ENCODE measurements at places on chromosomes 11 and 22.

DNA sequence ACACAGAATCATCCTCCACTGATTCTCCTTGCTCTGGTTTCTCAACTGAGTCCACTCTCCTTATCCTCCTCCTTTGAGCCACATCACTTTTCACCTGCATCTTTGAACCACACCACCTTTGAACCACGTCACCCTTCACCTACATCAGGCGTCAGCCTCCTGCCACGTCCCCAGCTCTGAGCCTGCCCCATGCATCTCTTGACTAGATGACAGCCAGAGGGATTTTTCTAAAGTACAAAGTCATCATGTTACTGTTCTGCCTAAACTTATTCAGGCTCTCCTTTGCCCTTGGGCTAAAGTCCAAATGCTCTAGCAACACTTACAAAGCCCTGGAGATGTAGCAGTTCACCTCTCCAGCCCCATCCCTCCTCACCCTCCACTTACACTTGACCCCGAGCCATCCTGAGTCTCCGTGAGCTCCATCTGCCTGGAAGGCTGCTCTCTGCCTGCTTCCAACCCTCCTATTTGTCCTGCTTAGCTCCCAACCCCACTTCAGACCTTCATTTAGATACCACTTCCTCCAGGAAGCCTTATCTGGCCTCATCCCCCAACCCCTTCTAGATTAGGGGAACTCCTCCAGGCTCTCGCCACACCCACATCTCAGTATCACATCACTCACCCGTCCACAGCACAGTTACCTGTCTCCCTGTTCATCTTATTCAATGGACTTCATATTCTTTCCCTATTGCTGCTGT is 3.7 kb upstream of the MS4A10 start:
- no peak for DNase-seq

DNA sequence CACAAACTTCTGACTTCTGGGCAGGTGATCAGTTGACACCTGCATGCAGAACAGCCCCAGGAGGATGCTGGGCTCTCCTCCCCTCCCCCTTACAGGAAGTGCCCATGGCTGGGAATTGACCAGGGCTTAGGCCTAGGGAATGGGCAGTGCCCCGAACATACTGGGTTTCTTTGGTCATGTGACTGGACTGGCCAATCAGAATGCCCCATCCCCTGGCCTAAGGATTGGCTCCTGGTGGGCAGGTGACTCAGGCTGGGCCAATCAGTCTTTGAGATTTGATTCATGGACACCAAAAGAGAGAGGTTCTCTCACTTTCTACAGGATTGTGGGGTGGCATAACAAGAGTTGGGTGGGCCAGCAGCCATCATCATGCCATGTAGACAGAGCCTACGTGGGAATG is 37.1 kb downstream of the MCM5 start:
- no peak for DNase-seq

DNA sequence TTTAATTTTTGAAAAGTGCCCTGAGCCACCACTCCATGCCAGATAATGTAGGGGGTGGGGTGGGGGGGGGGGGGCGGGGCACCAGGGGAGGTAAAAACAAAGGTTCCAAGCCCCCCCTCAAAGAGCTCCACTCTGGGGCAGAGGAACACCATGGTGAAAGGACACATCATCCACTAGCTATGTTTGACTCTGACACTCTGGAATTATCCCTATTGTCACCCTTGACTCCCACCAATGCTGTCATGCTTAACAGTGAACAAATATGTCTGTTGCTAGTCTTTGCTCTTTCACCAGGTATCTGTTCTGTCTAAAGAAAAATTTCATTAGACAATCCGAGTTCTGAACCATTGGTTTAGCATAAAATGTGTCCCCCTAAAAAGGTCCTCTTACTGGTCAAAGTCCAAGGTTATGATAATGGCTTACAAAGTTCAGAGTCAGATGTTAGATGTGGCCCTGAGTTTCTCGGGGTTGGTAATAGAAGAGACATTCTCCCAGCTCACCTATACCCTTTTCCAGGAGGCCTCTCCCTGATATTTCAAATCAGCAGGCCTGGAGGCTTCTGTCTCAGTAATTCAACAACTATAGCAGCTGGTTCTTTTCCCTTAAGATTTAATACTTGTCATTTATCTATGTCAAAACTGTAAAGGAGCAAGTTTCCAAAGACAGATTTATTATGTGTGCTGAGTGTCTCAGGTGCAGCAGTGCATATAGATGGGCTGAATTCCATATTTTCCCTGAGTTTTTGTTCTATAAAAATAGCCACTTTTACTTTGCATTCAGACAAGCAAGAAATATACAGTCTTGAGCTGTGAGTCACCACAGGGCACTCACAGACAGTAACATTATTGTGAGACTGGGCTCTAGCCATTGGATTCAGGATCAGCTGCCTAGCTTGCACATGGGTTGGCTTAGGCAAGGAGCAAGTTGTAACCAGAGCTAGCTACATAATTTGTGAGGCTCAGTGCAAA is 174.1 kb downstream of the CSNK2A3 start:
- DNase-seq, result no peak

GRCh38 chr11:113331441-113331840 is 17.1 kb downstream of the TTC12 start:
- DNase-seq, result no peak

- DNase-seq, result no peak
Observed at GRCh38 chr11:103749158-103749557, 287.3 kb upstream of the DDI1 start.

DNA sequence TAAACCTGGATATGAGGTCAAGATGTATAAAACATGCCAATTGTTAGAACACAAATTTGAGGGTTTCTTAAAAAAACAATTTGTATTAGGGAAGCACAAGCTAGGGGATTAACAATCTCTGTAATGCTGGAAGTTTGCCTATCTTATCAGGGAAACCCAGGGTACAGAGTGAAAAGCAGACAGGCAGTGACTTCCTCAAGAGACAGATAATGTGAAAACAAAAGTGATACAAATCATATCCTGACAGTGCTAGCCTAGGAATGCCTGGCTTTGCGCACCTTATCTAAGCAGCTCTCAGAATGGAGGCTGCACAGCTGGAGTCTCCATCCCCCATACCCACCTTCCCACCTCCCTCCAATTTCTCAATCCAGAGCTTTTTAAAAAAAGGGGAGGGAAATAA is 22.5 kb upstream of the RBX1 start:
- no peak for DNase-seq

GRCh38 chr11:76763573-76764346 is 19.4 kb upstream of the TSKU start:
- DNase-seq, result no peak

DNA sequence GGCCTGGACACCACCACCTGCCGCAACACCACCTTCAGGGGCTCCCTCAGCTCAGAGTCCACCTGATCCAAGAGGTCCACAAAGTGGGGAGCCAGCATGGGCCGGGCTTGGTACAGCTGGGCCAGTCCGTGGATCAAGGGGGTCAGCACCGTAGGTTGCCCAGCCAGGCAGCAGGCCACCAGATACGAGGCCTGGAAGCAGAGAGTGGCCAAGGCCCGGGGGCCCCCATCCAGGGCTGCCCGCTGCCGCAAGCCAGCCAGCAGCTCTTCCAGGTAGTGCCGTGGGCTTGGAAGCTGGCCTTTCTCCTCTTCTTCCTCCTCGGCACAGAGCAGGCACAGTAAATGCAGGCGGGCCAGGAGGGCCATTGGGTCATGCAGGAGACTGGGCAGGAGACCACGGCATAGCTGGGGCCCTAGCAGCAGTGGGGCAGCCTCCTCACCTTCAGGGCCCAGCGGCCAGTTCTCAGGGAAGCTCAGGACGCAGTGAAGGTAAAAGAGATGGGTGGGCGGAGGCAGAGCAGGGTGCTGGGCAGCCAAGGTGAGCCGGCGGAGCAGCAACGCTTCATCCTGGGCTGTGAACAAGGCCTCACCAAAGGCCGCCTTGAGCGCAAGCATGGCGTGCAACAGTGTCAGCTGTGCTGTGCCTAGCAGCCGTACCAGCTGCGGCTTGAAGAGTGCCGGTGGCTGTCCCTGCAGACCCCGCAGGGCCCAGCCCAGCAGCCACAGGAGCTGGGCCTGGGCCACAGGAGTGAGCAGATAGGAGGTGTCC is 1.7 kb downstream of the AP5B1 start:
- DNase-seq, result no peak

GRCh38 chr11:34252651-34253050 is 105.2 kb downstream of the ABTB2 start:
- DNase-seq, result no peak

Measured in effector memory CD4-positive, alpha-beta T cell (primary cell).